Stimulated activated CD4-positive, alpha-beta T cell treated with anti-CD3 and anti-CD28 coated beads, Interleukin-12 subunit alpha, Interleukin-12 subunit beta, amount 100 ng/mL, for 48 hours (primary cell): ENCODE measurements at places on chromosomes 4 and X.

DNA sequence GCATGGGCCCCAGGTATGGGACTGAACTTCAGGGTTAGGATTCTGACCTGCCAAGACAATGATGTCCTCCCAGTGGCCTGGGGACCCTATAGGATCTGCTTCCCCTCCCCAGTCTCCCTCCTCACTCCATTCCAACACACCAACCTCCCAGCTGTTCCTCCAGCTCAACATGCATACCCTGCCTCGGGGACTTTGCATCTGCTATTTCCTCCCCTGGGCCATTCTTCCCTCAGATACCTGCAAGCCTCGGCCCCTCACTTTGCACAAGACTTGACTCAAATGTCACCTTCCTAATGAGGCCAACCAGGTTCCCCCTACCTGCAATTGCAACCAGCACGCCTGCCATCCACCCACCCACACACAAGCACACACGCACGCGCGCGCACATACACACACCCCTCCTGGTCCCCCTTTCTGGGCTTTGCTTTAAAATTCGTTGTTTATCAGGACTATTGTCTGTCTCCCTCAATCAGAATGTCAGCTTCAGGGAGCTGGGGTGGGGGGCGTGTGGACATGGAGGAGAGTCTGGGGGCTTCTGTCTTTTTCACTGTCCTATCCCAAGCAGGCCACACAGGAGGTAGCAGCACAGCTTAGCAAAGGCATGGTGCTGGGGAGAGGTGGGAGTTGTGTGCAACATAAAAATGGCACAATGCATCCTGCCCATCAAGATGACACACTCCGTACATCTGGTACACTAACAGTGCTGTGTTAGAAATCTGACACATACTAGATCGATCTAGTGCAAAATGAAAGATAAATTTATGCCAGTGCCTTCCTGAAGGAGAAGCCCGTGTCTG, 20.6 kb upstream of the PPP2R2C start:
- no peak for DNase-seq

- DNase-seq, result no peak
These were observed 377.3 kb downstream of the ARAP2 start for GRCh38 chr4:35867057-35867456.

DNA sequence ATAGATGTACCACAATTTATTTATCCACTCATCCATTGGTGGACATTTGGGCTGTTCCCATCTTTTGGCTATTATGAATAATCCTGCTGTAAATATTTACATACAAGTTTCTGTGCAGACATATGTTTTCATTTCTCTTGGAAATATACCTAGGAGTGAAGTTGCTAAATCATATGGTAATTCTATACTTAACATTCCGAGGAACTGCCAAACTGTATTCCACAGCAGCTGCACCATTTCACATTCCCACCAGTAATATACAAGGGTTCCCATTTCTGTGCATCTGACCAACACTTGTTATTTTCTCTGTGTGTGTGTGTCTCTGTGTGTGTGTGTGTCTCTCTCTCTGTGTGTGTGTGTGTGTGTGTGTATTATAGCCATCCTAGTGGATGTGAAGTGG, 15.4 kb upstream of the DOCK11 start:
- no peak for DNase-seq

DNA sequence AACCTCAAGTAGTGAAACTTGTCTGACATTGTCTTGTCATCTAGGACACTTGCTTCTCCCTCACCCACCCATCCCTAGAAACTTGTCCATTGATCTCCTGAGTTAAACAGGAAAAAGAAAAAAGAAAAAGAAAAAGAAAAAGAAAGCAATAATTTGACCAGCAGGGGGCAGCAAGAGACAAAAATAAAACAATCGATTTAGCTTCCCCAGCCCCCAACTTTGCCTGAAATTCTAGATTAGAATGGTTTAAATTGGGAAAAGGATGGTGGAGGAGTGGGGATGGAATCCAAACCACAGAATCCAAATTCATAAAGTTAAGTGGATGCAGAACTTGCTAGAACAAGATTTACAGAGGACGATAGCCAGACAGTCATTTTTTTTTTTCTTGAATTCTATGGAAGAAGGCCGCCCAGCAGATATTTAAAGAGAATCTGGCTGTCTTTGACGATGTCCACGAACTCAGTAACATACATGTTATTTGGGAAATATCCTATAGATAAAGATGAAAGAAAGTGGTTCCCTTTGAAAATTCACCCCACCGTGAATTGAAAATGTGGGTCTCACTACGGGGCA, 282.9 kb downstream of the USP46 start:
- no peak for DNase-seq

DNA sequence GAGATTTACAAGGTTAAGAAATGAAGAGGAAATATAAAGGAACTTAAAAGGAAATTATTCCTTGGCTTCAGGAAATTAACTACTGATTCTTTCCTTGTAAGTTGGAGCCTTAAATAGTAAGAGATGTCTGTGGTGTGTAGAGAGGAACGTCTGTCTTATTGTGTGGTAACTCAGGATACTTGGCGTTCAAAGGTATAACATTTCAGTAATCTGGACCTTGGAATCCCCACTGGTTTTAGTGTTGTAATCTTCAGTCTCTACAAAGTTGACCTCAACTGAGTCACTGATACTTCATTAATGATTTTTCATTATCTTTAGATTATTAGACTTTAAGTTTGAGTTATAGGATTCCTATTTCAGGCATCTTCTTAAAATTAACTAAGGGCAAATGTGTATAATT, 79.1 kb upstream of the LSM6 start:
- DNase-seq, result no peak

DNA sequence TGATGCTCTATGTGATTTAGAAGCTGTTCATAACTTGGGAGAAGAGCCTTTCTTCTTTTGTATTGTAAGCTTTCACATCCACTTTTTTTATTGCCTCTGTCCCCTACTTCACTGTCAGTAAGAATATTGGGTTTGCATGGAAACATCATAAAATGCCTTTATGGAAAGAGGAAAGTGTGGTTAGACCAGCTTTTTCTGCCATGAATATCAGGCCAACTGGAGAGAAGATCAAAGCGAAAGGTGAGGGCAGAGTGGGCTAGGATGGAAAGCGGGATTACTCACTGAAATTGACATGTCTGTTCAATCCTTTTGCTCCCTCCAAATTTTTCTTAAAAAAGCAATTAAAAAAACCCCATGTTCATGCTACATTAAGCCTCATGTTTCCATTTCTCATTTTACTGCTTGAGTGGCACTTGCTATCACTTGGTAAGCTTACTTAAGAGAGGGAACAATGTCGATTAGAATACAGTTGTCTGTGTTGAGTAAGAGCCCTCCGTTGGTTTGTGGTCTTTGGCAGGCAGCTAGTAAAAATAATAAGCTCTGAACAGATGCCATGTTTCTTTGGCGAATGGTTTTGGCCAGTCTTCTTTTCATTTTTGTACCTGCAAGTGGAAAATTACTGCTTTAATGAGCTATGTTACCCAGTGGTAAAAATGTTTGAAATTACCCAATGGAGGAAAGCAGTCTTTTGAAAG, 35.9 kb downstream of the SUPT20HL1 start:
- DNase-seq, result no peak

GRCh38 chr4:4842476-4843441, 16.7 kb upstream of the MSX1 start:
- no peak for DNase-seq

DNA sequence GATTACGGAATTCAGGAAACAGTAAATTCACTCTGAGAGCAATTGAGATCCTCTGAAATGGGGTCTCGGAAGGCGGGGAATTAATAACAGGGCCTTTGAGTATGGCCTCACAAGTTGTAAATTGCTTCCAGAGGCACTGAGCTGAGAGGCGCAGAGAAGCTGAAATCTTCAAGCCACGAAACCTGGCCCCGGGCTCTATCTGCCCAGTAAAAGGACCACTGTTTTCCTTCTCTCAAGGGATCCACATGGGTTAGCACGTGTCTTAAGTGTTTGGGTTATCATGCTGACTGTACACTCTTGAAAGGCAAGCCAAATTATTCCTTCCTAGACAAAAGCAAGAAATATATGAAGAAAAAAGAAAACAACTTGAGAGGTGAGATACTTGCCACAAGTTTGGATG, 1012.9 kb upstream of the FTHL17 start:
- no peak for DNase-seq

GRCh38 chr4:82851885-82852750, 38.8 kb downstream of the SEC31A start:
- DNase-seq, result peak; percentile 23

DNA sequence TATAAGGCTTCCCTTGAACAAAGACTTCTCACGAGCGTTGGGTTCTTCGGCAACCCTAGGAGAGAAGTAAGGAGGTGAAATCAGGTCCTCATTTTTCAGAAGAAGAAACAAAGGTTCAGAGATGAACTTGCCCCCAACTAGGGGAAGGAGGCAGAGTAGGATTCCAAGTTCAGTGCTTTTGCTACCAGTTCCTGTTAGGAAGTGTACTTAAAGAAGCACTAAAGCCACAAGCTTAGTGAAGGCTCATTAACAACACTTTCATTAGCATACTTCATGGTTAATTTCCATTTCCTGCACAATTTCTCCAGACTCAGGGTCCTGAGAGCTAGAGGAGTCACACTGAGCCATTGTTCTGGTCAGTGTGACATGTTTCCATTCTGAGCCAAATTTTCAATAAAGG, 52.1 kb downstream of the VSIG4 start:
- DNase-seq, result no peak

DNA sequence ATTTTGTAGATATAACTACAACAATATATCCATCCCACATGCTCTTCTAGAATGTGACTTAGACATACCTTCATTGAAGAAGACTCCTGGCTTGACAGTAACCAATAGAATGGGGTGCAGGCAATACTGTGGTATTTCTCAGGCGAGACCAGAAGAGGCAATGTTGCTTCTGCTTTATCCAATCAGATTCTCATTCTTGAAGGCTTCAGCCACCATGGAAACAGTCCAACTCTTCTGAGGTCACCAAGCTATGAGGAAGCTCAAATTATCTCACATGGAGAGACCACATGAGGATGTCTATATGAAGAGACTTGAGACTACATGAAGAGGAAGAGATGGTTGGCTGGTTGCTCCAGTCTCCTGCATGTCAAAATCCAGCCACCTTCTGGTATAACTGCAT, 469.9 kb downstream of the PCDH10 start:
- DNase-seq, result no peak

- DNase-seq, result no peak
These were observed 12.8 kb upstream of the AKAP17A start for GRCh38 chrX:1578511-1579173.
